GM06990 (cell line): ENCODE measurements at places on chromosomes 2 and 18.

GRCh38 chr2:42007551-42007950, 40.3 kb upstream of the PKDCC start:
- DNase-seq = no peak

GRCh38 chr2:107322416-107322815, 436.4 kb upstream of the ST6GAL2 start:
- no peak for DNase-seq

GRCh38 chr2:54604871-54605270, 118.6 kb upstream of the EML6 start:
- DNase-seq = no peak

DNA sequence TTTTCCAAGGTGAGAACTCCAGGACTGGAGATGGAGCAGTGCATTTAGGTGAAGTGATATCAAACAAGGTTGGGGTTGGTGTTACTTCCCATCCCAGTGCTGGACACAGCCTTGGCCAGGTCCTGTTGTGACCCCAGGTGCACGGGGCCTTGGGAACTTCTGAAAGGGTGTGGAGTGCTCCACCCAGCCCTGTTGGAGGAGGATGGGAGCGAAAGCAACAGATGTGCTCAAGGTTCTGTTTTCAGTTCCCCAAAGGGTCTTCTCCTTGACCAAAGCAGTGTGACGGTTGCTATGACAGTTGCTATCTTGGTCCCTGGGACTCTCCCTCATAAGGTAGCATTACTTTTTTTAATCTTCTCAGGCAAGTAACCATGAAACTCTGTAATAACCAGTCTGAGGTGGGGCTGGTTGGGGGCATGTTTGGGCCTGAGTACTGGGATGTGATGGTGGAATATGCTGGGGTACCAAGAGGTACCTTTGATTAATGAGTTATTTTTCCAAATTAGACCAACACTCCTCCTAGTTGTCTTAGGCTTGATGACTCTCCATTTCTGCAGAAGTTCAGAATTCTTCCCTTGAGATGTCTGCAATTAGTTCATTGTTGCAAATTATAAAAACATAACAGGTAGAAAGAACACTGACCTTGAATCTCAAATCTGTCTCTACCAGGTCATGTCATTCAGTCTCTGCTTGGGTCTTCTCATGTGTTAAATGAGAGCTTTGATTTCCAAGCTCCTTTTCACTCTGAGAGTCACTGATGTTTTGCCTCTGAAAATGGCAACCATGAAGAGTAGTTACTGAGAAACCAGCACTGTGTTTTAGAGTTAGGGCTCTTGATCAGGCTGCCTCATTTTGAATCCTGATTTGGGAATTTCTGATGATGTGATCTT, 154.5 kb downstream of the RPIA start:
- DNase-seq = no peak

- DNase-seq = no peak
Observed at GRCh38 chr18:3397786-3398185, 52.2 kb upstream of the TGIF1 start.

- DNase-seq = peak; percentile 36
Observed at GRCh38 chr2:12552092-12552491, 164.6 kb upstream of the TRIB2 start.

DNA sequence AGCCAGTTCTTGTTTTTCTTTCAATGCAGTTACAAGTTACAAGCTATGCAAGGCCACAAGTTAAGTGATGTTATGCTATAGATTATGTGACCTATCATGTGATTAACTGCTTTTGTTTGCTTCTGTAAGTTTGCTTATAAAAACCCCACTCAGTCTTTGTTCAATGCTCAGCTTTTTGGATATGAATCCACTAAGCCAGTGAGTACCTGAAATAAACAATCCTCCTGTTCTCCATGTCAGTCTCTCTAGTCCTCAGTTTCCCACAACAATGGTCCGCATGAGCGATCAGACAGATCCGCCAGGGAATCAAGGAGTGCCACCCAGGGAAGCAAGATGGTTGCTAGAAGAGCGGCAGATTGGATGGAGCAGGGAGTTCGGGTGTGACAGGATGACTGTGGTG, 30.7 kb upstream of the ZNF236 start:
- DNase-seq = no peak

DNA sequence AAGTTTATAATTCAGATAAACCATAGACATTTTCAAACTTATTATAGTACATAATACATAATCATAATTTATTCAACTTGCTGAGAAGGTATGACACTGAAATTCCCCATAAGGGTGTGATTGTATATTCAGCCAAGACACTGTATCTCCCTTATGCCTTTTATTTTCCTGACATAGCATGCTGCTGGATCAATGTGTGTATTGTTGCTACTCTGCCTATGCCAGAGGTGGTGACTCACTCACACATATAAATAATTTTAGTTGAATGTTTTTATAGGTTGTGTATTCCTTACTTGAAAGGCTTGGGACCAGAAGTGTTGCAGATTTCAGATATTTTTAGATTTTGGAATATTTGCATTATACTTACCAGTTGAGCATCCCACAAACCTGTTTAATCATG, 86.8 kb downstream of the VRK2 start:
- DNase-seq = no peak

DNA sequence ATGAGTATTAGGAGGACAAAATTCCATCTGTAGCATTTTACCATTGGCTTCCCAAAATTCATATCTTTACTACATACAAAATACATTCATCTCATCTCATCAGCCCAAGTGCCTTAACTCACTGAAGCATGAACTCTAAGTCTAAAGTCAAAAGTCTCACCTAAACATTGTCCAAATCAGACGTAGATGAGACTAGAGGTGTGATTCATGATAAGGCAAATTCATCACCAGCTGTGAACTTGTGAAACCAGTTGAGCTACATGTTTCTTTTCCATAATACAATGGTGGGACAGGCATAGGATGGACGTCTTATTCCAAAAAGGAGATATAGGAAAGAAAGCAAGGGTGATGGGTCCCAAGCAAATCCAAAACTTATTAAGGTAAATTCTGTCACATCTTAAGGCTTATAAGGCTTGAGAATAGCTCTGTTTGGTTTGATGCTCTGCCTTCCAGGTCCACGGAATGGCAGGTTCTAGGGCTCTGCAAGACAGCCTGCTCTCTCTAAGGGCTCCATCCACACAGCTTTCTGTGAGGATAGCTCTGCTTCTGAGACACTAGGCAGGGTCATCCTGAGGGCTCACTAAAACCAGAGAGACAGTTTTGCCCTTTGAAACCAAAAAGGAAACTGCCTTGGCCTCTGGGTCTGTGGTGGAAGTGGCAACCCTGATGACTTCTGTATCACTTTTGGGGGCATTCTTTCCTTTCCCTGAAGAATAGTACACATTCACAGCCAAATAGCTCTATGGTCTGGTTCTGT, 9.6 kb downstream of the IFIH1 start:
- no peak for DNase-seq

DNA sequence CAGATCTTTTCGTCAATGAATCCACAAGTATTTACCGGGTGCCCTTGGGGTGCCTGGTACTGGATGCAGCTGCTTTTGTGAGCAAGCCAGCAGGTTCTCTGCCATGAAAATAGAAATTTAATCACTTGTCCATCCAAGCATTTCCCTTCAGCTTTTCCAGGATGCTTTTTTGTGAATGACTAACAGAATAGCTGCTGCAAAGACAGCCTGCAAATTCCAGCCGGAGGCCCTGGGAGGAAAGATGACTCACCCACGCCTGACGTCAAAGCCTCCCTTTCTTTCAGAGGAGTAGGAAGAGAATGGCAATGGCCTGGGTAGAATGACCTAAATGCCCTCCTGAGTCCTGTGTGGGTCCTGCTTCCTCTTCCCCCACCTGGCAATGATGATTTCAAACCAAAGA, 111.9 kb downstream of the AP1S3 start:
- no peak for DNase-seq
